Fibroblast of skin of scalp (primary cell): ENCODE measurements at places on chromosomes 4 and X.
A peak's percentile ranks its signal among the peaks of the same experiment; 100 is the strongest.

GRCh38 chr4:17103231-17103630 lies 204.8 kb upstream of the LDB2 start:
- DNase-seq = peak; percentile 93

DNA sequence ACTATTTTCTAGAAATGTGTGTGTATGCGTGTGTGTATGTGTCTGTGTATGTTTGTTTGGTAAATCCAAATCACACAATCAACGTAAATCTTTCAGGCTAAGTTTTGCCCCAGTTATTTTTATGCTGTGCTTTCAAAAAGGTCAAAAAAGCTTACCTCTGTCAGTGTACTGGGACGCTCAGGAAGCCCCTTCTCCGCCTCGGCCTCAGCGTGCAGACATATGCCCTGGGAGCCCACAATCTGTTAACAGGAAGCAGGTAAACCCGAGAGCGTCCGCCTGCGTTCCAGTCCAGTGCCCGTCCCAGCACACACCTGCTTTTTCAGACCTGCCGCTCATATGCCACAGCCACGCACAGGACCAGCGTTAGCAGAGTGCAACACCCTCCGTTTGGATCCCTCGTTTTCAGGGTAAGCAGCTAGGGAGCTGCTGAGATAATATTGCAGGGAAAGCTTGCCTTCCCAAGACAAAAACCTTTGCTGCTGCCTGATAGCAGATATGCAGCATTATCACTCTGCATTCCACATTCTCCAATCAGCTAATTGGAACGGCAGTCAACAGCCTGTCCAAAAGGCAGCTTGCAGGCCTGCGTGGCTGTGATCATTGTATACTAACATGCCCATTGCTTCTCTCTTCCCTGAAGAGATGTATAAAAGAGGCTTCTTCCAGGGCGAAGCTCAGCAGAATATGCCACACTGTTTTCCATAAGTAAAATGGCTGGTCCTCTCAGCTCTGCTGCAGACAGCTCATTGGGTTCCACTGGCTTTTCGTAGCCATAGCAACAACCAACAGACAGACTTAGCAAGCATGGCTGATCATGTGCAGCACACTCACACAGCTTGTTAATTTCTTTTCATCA lies at the start of gene SORBS2:
SORBS2 (minus strand) TSS at position 686 of the 856 bp plus-strand sequence. CDS start 121,623 bp downstream, outside the sequence.
- DNase-seq = peak; percentile 13

- no peak for DNase-seq
These were observed 455.7 kb downstream of the BCOR start for GRCh38 chrX:39642071-39642470.

GRCh38 chrX:101219864-101220346 lies 319 bp downstream of the DRP2 start:
- peak; percentile 60 for DNase-seq

DNA sequence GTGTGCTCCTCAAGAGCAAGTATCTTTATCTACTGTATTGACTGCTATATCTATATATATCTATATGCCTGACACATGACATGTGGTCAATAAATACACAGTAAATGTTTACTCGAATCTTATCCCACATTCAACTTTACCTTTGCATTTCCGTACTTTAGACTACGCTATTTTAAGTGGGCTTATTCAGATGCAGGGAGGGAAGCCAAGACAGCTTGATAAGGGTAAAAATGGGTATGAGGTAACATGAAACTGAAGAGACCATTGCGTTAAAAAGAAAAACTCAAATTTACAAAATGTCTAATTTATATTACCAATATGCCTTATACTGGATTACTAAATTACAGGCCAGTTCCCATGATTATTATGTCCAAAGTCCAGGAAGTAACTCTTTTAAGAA lies 17.8 kb downstream of the SEPSECS start:
- DNase-seq = no peak

DNA sequence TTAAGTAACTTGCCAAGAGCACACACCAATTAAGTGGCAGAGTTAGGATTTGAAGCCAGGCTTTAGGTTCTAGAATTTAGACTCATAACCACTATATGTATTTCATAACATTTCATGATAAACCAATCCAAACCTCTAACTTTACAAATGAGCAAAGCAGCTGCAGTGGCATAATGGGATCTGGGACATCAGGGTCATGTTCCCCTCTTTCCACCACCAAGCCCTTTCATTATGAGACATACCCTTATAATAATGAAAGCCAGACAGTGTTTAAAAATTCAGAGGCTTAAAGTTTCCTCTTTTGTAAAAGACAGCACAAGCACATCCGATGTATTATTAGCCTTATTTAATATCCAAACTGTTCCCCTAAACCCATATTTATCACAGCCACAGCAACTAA lies 28.3 kb upstream of the AMELX start:
- DNase-seq = no peak

DNA sequence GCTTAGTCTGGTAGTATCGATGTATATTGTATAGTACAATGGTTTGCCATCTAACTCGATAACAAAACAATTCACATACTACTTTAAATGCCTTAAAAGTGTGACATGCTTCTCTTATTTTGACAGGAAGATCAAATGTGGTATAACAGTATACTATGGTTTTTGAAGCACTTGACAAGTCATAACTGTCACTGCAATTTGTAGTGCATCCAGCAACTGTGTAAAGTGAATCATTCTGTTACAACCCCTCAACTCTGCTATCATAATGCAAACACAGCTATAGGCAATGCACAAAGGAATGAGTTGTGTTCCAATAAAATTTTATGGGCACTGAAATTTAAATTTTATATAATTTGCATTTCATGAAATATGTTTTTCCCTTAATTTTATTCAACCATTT lies 14.0 kb downstream of the RAP1GDS1 start:
- no peak for DNase-seq

DNA sequence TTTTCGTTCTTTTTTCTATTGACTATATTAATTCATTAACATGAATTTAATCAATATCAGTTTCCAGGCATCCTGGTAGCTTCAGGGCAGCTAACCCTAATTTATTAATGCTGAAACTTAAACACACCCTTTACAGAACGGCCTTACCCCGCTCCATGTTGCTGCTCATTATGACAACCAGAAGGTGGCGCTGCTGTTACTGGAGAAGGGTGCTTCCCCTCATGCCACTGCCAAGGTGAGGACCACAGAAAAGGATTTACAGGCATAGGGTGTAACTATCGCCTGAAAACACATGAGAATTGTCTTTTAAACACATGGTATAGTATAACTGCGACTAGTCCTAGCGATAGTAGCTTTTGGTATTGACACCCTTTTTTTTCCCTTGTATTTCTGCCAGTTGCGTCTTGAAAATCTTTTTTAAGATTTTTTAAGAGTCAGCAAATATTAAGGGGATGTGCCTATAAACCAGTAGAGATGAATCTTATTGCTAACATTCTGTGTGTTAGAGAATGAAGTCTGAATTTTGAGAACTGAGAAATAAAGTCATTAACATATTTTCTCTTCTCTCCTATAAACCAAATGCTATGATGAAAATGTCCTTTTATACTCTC lies 229.0 kb downstream of the ANK2 start:
- DNase-seq = peak; percentile 82

DNA sequence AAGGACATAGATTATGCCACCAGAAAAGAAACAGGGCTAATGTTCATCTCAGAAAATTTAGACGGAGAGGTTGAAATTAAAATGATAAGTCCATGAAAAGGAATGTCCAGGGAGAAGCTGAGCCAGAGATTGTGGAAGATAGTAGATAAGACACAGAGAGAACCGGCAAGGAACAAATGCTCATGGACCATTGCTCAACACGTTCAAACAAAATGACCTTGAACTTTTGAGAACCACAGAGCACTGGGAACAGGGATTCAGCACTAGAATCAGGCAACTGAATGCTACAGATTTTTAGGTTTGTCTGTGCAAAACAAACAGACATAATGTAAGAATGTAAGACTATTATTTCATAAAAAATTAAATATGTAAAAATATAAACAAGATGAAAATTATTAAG lies 206.3 kb downstream of the PDGFC start:
- DNase-seq = no peak

DNA sequence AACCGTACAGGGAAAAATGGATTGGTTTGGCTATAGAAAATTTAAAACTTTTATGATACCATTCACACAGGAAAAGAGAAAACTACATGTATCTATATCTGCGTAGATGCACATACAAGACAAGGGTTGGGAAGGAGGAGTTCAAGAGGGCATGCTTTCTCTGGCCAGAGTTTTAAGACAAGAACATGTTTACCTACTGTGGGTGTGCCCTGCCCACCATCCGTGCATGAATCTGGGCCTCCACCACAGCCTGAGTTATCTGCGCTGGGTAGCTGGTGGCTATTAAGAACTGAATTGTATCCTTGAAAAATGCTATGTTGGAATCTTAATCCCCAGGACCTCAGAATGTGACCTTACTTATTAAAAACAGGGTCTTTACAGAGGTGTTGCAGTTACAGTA lies 151.6 kb downstream of the AASDH start:
- DNase-seq = no peak

GRCh38 chr4:147739239-147739823 lies 7.4 kb downstream of the ARHGAP10 start:
- peak; percentile 46 for DNase-seq

- no peak for DNase-seq
These were observed 168.7 kb upstream of the TBC1D9 start for GRCh38 chr4:140924761-140925392.

- no peak for DNase-seq
These were observed 321.6 kb downstream of the STIM2 start for GRCh38 chr4:27182211-27182610.

- DNase-seq = no peak
These were observed 52.4 kb downstream of the PHOX2B start for GRCh38 chr4:41696131-41696530.

DNA sequence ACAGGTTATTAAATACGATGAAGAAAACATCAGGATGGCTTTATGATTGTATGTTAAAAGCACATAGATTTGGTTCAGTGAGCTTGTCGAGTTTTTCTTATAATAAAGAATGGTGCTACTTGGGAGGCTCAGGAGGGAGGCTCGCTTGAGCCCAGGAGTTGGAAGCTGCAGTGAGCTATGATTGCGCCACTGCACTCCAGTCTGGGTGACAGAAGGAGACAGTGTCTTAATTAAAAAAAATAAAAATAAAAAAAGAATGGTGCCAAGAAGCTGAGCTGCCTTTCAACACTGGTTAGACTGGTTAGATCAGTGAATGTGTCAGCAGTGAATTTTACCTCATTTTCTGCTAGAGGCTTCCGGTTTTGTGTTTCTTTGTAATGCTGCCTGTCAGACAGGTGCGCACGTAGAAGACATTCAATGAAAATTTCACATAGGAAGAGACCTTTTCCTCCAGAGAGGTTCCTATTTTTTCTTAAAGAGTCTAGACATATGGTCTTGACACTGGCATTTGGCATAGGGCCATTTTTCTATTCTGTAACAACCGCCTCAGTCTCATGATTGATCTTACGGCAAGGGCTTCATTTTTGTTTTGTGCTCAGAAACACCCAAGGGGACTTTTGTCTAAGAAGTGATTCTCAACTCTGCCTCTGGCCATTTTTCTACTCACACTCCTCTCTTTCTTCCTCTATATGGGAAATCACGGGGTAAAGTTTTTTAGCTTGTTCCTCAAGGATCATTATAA lies 15.0 kb upstream of the ARSF start:
- no peak for DNase-seq

- DNase-seq = peak; percentile 20
These were observed 92.3 kb downstream of the DIAPH2 start for GRCh38 chrX:96776966-96777365.

DNA sequence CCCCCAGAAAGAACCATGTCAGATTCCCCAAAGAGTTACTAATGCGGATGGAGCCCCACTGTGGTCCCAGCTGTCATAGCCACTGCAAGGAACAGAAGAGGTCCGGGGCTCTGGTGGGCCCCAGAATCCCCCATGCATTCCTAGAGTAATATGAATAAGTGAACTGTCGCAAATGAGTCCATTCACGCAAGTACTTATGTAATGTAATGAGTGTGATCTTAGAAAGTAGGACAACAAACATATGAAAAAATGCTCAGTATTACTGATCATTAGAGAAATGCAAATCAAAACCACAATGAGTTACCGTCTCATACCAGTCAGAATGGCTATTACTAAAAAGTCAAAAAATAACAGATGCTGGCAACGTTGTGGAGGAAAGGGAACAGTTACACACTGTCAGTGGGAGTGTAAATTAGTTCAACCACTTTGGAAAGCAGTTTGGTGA lies 141.5 kb upstream of the RBPJ start:
- no peak for DNase-seq

GRCh38 chr4:152973629-152974467 lies 37.7 kb downstream of the FHDC1 start:
- no peak for DNase-seq

- DNase-seq = no peak
These were observed at the start of gene HGFAC for GRCh38 chr4:3441501-3442459. TSS of gene HGFAC (plus strand) at chr4:3441968. CDS start at chr4:3442002, 34 bp downstream.

- DNase-seq = peak; percentile 10
These were observed 29.9 kb upstream of the TEC start for GRCh38 chr4:48299560-48299959.

- no peak for DNase-seq
These were observed 455.4 kb downstream of the PCDH18 start for GRCh38 chr4:137076908-137077307.

DNA sequence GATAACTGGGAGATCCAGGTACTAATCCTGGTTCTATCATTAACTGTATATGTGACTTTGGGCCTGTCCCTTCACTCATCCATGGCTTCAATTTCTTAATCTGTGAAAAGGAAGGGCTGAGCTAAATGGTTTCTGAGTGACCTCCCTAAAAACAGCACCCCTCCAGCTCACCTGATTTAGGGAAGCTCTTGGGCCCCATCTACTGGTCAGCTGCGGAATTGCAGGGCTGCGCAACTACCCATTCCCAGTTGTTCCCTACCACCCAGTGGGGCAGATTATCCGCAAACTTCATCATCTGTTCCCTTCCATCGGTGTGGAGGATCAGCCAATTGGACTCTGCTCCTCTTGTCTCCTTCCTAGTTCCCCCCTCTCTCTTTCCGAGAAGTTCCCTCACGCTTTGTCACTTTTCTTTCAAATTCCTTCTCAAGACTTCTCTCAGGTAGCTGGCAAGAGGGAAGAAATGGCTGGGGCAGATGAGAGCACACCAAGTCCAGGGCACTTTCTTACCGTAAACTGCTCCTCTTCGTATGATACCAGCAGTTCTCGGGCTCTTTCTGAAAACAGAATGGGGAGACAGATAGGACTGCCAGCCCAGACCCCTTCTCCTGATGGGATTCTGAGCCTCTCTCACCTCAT lies 5.8 kb downstream of the LAS1L start:
- peak; percentile 5 for DNase-seq

DNA sequence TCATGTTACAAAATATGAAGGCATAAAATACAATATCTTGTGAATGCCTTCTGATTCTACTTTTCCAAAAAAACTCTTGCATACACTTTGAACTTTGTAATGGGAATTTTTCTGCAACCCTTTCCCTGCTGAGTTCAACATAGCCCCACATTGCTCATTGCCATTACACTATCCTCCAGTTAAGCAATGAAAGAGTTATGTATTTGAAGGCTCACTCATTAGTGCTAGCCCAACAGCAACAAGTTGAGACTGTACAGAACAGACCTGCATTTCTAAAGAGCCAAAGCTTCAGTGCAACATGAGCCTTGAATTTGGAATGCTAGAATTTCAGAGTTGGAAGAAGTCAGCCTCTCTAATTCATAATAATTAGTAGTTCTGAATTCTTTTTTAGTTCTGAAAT lies 44.4 kb upstream of the STAG2 start:
- no peak for DNase-seq

- DNase-seq = no peak
These were observed 44.5 kb downstream of the NEK1 start for GRCh38 chr4:169567916-169568315.

- DNase-seq = no peak
These were observed 98.3 kb upstream of the CXXC4 start for GRCh38 chr4:104593019-104593418.
